ENCODE measurements at places on chromosomes 2 and 18.

DNA sequence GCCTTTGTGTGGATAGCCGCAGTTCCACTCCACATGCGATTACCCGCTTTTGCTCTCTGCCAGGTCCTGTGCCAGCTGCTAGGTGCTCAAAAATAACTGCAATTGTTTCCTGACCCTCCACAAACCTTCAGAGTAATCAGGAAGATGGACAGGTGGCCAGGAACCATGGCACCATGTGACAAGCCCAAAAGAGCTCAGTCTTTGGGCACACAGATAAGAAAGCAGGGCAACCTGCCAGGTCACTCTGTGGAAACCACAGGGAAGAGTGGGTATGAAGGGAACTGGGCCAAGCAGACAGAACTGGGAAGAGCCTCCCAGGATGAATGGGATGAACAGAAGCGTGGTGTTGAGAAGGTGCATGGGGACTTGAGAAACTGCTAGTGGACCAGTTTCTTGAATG lies 79.4 kb upstream of the AGAP1 start:
- no peak for DNase-seq

DNA sequence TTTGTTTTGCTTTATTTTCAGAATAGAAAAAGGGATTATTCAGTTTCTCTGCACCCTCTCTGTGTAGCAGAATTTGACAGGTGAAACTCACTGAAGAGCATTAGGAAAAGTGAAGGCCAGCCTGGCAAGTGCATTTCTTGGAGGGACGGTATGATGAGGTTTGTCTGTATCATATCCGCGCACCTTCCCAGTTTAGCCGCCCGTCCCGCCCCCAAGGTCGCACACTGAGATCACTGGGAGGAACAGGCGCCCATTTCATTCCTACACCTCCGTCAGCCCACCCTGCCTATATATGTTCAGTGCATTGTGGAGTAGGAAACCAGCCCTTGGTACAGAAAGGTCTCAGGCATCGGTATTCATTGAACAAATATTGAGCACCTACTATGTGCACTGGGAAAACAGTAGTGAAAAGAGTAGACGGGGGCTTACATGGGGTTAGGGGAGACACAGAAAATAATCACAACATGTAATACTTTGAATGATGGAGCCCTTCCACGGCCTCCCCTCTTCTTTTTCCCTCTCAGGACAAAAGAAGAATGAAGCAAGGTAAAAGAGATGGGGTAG lies 678 bp upstream of the FECH start:
- no peak for DNase-seq

- no peak for DNase-seq
Observed at GRCh38 chr2:166424841-166425240, 49.1 kb upstream of the SCN9A start.

DNA sequence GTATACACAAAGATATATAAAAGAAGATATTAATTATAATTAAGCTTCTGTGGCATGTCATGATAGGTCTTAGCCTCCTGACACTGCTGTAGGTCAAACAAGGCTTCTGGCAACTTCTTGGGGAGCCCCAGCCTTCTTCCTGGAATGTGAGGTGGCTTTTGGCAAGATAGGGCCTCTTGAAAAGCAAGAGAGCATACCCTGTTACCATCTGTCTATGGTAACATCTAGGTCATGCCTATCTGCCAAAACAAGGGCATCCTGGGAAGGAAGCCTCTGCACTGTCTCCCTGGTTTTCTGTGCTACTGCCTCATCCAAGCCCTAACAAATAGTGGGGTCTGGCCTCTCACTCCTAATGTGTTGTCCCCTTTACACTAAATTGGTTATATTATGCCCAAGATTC lies 70.9 kb downstream of the CCDC148 start:
- no peak for DNase-seq

- DNase-seq = no peak
Observed at GRCh38 chr2:1249897-1250687, 163.2 kb upstream of the TPO start.
